ENCODE measurements at places on chromosomes 2 and 18.

DNA sequence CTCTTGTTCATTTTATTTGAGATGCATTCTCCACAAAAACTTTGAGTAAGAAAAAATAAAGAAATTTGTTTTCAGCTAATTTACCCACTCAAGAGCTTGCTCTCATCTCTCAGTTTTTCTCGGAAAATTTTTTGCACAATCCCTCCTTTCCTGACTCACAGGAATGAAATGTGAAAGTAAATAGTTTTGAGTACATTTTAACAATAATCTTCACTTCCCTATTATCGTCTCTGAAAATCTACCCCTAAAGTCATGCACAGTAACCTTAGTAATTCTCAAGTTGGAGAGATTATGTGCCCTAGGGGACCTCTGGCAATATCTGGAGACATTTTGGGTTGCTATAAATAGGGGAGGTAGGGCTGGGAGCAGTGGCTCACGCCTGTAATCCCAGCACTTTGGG, 2.6 kb downstream of the CYB5A start:
- DNase-seq = no peak

DNA sequence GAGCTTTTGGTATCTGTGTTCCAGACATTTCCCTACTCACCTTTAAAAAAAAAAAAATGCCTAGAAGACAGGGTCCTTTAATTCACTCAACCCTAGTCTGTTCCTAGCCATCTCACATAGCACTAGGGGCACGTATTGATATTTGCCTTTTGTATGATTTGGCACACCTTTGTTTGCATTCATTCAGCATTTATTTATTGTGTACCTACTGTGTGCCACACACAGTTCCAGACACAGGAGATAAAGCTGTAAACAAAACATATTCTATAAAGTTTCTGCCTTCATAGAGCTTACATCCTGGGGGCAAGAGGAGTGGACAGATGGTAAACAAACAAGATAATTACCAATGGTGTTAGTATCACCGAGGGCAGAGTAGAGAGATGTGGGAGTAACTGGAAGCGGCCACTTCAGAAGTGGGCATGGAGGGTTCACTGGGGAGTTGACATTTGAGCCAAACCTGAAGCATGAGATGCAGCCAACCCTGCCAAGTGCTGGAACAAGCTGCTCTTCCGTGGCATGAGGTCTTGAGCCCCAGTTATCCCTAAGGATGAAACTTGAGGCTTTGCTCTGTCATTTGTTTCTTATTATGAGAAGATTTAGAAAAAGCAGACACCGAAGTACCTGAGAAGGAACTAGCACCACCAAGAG, 18.2 kb downstream of the MAPRE2 start:
- DNase-seq = no peak

GRCh38 chr2:32783933-32784332, 156.1 kb downstream of the TTC27 start:
- DNase-seq = no peak

DNA sequence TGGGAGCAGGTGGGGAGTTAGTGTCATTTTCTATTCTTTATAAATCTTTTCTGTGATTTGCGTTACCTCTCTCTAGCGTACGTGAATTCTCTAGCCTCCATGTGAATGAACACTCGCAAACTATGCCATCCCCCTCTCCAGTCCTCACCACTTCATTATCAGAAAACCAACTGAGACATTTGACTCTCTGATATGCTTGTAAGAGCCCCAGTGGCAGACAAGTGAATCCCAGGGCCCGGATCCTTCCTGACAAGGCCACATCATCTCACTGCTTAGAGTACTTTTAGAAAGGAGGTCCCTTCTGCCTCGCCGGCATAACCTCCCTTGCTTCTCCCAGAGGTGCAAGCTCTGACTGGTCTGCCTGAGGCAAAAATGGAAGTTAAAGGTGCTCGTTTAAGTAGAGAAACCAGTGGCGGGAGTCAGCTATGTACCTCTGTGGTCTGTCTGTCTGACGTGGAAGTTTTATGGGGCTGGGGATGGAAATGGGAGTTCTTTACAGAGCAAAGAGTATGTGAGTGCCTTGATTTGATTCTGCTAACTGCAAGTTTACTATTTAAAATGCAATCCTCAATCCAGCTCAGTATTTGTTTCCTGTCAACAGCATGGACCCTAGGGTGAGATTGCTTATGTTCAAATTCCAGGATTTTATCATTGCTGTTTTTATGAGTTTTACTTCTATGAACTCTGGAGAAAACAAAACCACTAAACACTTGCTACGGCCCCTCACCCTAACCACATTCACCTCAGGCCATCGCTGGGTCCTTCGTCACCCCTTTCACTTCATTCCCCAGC, 114.9 kb upstream of the MSTN start:
- DNase-seq = no peak

GRCh38 chr2:88932686-88933085, 241.2 kb downstream of the RPIA start:
- DNase-seq = no peak

- DNase-seq = no peak
Observed at GRCh38 chr2:181886192-181886591, 5.3 kb upstream of the ITPRID2 start.

- no peak for DNase-seq
Observed at GRCh38 chr2:129888461-129888860, 91.0 kb upstream of the RAB6C start.

- no peak for DNase-seq
Observed at GRCh38 chr2:148096012-148096411, 75.1 kb downstream of the MBD5 start.

DNA sequence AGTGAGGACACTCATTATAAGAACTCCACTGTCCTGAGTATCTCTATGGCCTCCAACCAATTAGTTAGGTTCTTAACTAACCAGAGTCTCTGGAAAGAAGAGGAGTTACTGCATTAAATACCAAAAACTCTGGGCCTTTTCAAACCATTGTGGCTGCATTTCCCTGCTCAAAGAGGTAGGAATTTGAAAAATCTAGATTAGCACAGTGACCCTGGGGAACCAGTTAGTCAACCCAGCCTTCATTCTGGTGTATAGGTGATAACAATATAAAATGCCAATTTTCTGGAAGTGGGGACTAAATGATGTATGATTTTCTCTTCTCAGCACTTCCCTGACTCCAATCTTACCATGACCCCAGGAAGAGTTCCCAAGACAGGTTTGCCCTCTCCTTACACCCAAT, 287.8 kb upstream of the SETBP1 start:
- DNase-seq = no peak

DNA sequence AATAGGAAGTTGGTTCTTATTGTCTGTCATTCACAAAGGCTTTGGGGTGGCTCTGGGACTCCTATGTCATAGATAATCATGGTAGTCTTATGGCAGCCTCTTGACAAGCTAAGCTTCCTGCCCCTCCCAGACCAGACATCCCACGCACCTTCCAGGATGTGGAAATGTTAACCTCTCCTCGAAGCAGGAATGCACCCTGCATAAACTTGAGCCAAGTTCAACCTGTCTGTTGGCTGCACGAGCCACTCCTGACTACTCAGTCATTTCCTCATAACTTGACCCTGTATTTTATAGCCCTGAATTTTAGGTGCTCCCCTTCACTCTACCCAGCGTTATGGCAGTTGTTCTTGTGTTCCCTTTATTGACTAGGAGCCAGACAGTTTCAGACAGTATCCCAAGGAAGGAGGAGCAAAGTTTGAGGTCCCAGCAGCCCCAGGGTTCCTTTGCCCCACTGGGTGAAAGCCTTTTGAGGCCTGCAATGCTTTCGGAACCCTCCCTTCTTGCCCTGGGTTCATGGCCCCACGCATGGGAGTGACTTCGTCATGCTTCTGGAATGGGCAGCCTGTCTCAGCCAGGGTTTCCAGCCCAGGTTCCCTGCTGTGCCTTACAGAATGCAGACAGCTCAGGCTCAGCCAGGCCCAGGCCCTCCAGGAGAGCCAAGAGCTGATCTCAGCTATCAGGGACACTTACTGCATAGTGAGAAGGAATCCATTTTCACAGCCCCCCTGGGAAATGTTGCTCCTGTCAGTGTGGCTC, 15.6 kb upstream of the INO80C start:
- no peak for DNase-seq

DNA sequence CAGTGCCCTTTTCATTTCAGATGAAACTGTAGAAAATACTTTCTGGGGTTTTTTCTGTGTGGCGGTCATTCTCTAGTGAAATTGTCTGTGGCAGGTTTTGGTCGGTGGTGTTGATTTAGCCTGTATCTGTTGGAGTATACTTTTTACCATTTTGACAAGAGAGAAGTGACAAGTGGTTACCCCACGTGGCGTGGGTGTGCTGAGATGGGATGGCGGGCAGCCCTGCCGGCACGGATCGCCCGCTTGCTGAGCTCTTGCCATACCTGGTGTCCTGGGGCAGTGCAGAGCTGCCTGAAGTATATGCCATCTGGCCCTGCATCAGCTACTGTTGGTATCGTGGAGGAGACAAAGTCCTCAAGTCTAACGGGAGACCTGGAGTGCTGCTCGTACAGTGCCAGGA, 64.1 kb downstream of the MRPS9 start:
- no peak for DNase-seq

- DNase-seq = no peak
Observed at GRCh38 chr2:66509326-66509811, 74.4 kb downstream of the MEIS1 start.

DNA sequence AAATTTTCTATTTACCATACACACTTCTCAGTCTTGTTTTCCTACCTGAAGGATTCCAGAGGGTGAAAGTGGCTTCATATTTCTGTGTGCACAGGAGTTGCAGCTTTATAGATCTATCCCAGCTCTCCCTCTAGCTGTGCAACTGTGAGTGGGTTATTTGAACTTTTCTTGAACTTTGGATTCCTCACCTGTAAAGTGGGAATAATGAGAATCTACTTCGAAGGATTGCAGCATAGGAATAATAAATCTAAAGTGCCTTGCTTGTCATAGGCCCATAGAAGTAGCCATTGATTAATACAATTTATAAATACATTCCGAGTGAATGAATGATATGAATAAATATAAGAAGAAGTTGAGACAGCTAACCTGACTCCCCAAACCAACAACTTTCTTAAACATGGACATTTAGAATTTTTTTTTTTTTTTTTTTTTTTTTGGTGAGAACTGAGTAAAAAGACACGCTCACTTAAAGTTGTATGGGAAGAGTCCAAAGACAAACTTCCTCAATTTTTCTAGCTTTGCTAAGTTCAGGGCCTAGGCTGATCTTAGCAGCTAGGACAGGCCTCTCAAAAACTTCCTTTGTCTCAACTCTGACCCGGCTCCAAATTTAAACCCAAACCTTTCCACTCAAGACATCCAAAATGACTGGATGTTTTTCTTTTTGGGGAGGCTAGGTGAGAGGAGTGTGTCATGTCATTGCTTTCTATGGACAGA, 203.3 kb upstream of the FBXO11 start:
- no peak for DNase-seq

- no peak for DNase-seq
Observed at GRCh38 chr2:97981961-97982360, 13.8 kb downstream of the TMEM131 start.

- DNase-seq = no peak
Observed at GRCh38 chr2:137255990-137256389, 490.6 kb downstream of the THSD7B start.

GRCh38 chr18:56423626-56424025, 214.8 kb downstream of the TXNL1 start:
- DNase-seq = no peak

DNA sequence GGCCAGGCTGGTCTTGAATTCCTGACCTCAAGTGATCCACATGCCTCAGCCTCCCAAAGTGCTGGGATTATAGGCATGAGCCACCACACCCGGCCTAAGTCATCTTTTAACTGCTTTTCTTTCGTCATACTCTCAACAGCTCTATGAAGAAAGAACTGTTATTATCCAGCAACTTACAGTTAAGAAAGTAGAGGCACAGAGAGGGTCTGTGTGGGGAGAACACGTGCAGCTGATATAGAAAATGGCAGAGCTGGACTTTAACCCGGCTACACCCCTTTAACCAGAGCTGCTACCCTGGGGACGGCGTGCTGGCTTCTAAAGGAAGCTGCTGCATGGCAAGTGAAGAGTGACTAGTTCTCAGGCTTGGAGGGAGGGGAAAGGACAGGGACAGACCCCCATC, 25.5 kb downstream of the IGFBP2 start:
- no peak for DNase-seq

- DNase-seq = peak; percentile 36
Observed at GRCh38 chr2:188369365-188369764, 77.7 kb downstream of the GULP1 start.

- DNase-seq = no peak
Observed at GRCh38 chr2:141038341-141038740, 1092.5 kb downstream of the LRP1B start.

DNA sequence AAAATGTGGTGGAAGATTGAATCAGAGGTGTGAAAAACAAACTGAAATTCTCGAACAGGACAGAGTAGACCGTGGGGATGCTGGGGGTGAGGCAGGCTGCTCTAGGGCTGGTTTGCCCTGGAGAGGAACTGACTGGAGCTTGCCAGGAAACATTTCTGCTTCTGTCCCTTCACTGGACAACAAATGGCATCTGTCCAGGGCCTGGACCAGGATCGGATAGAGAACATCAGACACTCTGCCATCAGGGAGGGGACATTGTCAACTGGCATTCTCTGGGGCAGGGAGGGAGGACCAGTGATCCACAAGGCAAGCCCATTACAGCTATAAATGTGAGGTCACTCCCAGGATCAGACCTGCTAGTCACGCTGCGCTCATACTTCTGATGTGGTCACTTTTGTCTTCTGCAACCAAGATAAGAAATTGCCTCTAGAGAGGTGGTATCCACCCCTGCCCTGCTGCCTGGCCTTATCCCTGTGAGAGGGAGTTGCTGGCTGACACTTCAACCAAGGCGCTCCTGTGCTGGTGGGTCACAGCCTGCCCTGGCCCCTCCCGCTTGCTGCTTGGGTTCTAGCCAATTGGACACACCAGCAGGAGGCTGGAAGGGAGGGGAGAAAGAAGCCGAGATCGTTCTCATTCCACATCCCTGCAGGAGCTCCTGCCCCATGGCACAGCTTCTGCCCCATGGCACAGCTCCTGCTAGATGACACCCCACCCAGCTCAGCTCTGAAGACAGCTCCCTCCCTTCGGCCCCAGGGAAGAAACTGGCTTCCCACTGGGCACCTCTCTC, 8.7 kb downstream of the NPPC start:
- no peak for DNase-seq

- no peak for DNase-seq
Observed at GRCh38 chr2:64863097-64863820, 125.9 kb upstream of the SLC1A4 start.

DNA sequence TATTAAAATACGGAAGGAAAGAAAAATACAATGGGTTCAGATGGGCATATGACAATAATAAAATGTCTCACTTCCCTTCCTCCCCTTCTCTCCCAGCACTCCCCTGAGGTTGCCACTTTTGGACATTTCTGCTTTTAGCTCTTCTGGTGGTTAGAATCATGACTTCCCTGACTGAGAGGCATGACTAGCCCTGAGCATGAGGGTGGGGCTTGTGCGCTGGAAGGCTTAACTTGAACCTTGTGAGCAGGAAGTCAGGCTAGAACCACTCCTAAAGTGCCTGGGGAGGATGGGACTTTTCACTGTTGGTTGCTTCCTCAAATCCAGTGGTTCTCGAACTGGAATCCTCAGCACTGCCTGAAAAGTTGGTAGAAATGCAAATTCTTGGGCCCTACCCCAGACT, 19.7 kb upstream of the ARHGAP25 start:
- DNase-seq = no peak

GRCh38 chr2:128835342-128835855, 516.7 kb upstream of the HS6ST1 start:
- no peak for DNase-seq

- no peak for DNase-seq
Observed at GRCh38 chr2:234164493-234165413, 114.3 kb downstream of the SPP2 start.

- no peak for DNase-seq
Observed at GRCh38 chr2:193808877-193809276, 1614.1 kb upstream of the TMEFF2 start.

GRCh38 chr2:38070438-38070837, 5.5 kb downstream of the CYP1B1 start:
- DNase-seq = no peak

- no peak for DNase-seq
Observed at GRCh38 chr2:134681201-134681600, 37.6 kb downstream of the TMEM163 start.
